ENCODE measurements at places on chromosomes 7 and 10. TPM values are rescaled to one million over a fixed set of nuclear protein-coding genes. Genes with fewer than 3 reads are reported as not detected.
A peak's percentile ranks its signal among the peaks of the same experiment; 100 is the strongest.

The CHST12 gene
- total RNA-seq: 19.8 TPM

The GSTO1 gene
- total RNA-seq: 134 TPM

The C1QL3 gene
- not detected for total RNA-seq

The TAS2R41 gene
- total RNA-seq: 0.26 TPM

- DNase-seq: no peak
Observed at GRCh38 chr7:117008118-117008885, 55.0 kb downstream of the ST7 start.

The DGKI gene
- total RNA-seq: 19.1 TPM

DNA sequence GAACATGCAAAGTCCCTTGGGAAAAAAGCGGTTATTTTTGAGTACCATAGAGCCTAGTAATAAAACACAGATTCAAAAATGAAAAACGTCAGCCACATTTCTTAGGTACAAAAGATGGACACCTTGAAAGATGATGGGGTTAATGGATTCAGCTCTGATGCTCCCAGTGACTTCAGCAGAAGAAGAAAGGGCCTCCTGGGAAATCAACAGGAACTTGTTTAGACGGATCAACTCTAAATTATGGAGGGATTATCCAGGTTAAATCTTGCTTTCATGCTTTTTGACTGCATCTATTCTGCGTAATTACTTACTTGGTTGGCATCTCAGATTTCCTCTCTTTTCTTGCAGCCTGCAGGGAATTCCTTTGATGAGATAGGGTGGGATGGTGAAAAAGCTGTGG lies 82.5 kb downstream of the TMEM178B start:
- DNase-seq: no peak

DNA sequence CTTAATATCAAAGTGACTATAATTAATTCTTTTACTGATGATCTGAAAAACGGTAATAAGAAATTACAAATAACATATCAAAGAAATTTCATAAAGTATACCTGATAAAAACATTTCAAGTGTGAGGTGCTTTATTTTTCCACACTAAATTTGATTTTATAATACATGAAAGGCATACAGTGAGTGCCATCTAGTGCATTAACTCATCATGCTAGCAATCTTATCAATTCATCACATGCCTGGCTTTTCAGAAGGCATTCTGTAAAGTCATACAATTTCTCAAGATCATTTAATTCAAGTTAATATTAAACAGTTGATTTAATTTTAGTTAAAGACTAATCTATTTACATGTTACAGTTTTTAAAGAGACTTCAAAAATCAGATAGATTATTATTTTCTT lies 1020.9 kb downstream of the GATA3 start:
- DNase-seq: no peak

The MLXIPL gene
- 14.0 TPM for total RNA-seq

The SLC12A9 gene
- 14.7 TPM for total RNA-seq

The P4HA1 gene
- total RNA-seq: 41.0 TPM

The PNLIPRP3 gene
- not detected for total RNA-seq

- no peak for DNase-seq
Observed at GRCh38 chr7:577278-577665, 57.6 kb upstream of the PDGFA start.

- peak; percentile 47 for DNase-seq
Observed at GRCh38 chr7:38311329-38311937, 38.0 kb upstream of the TARP start.

GRCh38 chr10:69710008-69710888 lies 80.2 kb downstream of the FAM241B start:
- no peak for DNase-seq

DNA sequence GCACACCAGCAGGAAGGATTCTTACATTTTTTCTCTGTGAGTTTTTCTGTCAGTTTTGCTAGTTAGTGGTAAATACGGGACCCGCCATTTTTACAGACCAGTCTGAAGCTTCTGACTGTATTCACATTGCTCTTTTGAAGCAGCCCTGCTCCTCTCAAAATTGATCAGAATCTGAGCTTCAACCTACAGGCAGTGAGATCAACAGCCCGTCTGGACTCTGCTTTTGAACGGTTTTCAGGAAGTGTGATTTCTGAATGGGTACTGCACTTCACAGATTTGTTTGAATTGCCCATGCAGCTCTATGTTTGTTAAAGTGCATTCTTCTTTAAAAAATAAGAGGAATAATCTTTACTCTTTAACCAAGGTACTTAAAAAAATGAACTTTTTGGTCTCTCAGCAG lies 8.9 kb downstream of the PURB start:
- no peak for DNase-seq

GRCh38 chr10:547591-548081 lies 141.8 kb downstream of the DIP2C start:
- DNase-seq: no peak

DNA sequence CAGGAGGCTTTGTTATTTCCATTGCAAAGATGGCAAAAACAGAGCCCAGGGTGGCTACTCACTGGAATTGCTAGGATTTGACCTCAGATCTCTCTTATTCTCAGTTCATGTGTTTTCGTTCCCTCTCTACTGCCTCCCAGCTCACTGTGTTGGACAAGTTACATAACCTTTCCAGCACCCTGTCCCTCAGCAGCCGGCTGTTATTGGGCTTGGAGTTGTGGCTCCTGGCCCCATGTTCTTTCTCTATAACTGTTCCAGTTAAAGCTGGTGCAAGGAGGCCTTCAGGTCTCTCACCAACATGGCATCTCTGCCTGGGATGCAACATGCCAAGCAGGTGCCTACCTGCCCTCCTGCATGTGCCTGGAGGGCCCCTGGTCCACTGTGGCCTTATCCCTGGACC lies 56.8 kb downstream of the LRRC18 start:
- no peak for DNase-seq

- DNase-seq: no peak
Observed at GRCh38 chr10:99170116-99170675, 65.5 kb downstream of the HPSE2 start.

GRCh38 chr10:119651514-119652360 lies 557 bp downstream of the BAG3 start:
- peak; percentile 45 for DNase-seq

- peak; percentile 43 for DNase-seq
Observed at GRCh38 chr7:116315293-116315692, 105.0 kb downstream of the TES start.

DNA sequence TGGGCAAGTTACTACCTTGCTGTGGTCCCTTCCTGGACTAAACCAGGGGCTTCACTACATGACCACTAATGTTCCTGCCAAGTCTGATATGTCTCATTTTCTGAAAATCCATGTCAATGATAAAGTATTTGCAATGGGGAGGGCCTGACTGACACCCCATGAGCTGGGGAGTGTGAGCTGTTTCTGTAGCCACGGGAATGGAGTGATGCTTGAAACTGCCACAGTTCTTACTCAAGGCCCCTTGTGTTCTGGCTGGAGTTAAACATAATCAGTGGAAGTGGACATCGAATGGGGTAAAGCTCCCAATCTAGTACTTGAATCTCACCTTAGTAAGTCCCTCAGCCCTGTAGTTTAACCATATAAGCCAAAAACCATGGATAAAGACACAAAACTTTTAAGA lies 61.9 kb upstream of the PDLIM1 start:
- no peak for DNase-seq

The PON3 gene
- 0.99 TPM for total RNA-seq

GRCh38 chr7:46710927-46711326 lies 789.9 kb upstream of the IGFBP3 start:
- DNase-seq: no peak

- no peak for DNase-seq
Observed at GRCh38 chr10:91796331-91797047, 1.7 kb upstream of the TNKS2 start.

Measured in left cardiac atrium (tissue), 4 donors.